ENCODE measurements at places on chromosomes 2 and 18.

DNA sequence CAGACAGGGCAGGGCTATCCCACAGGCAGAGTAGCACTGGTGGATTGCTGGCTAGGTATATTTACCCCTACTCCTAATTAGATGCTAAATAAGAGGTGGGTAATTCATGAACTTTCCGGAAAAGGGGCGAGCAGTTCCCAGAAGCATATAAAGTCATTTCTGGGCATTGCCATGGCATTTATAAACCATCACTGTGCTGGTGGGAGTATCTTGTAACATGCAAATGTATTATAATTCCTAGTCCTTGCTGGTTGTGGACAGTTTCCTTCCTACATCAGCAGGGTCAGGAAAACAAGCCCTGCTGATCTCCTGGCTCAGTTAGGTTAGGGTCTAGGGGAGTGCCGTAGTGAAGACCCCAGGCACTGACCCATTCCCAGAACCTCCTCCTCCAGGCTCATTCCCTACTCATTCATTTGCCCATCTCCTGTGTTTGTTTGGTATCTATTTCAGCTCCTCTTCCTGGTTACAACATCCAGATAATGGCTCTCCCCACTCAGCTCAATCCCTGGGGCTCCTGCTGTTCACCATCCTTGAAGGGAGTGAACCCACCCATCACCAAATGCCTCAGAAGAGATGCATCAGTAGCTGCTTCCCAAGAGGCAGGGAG, 282.7 kb downstream of the SRBD1 start:
- DNase-seq = no peak

GRCh38 chr2:151476287-151476686, 66.6 kb downstream of the RIF1 start:
- no peak for DNase-seq

DNA sequence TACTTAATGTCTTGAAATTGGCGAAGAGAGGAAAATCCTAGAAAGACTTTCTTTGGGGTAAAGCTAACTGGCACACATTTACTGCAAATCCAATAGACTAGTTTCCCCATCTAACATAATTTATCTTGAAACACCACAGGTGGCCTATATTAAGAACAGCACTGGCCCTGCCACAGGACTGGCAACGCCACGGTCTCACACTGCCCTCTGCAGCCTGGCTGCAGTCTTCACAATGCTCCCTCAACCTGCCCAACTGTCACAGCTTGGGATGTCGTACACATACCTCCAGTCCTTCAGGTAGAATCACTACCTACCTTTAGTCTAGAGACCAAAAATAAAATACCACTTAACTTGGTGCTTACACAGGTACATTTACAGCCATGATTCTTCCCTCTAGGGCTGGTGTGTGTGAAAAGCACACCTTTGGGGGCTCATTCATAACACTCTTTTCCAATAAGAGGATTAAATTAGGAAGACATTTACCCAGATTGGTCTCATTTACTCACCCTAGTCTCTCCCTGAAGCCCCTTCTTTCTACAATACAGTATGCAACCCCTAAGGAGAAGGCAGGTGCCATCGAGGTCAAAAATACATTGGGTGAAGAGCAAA, 222.2 kb downstream of the C1D start:
- peak; percentile 30 for DNase-seq

- DNase-seq = no peak
These were observed 30.6 kb upstream of the EPC2 start for GRCh38 chr2:148614014-148614321.

DNA sequence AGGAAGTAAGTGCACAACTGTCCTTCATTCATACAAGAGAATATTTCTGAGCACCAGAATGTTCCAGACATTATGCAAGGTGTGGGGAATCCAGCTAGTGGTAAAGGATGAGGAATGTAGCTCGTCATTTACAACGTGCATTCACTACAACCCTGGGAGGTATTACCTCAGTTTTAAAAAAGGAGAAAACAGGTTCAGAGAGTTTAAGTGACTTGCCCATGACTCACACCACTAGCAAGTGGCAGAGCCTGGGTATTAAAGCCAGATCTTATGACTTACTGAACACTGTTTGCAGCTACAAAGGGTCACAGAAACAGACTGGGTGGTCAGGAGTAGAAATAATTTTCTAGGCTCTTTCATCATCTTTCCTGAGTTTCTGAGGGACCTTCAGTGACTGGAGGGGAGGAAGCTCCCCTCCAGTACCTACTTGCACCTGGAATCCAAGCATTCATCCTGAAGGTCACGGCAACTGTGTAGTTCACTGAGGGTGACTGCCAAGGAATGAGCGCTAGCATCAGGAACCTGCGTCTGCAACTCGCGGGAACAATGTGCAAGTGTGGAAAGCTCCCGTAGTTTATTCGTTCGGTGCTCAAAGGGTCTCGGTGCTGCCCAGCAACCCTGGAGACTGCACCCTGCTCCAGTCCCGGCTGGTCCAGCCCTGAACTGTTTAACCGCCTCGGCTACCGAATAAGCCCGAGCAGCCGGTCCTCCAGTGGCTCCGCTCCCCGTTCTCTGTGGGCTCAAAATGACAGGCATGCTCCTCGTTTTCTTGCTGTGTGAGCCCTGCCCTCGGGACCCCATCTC, 647 bp downstream of the CCDC121 start:
- DNase-seq = peak; percentile 52

DNA sequence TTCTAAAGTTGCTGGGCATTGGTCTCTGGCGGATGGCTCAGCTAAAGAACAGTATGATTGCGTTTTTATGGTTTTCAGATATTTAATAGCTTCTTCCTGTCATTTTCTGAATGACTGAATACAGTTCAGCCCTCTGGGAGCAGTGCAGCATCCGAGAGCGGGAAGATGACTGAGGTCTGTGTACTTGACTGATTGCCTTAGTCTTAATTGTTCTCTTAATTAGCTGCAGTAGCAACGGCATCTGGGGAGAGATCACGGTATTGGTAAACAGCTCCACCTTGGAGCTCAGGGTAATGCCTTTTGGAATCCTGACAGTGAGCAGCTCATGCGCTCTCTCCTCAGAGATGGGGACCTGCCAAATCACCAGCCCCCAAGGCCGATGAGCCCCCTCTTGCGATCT, 481.4 kb upstream of the SPRED2 start:
- no peak for DNase-seq

- no peak for DNase-seq
These were observed 9.9 kb downstream of the PRKAG3 start for GRCh38 chr2:218821605-218822211.

DNA sequence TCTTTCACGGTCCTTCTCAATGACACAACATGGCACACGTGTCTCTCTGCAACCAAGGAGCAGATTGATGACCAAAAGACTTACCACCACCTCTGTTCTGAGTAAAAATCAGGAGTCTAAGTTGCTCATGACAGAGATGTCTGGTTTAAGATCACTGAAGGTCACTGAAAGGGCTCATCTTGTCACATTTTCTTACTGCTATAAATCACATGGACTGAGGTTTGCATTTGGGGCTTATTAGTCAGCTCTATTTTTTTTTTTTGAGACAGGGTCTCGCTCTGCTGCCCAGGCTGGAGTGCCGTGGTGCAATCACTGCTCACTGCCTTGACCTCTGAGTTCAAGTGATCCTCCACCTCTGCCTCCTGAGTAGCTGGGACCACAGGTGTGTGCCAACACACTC, 19.4 kb downstream of the CFLAR start:
- DNase-seq = peak; percentile 37
